ENCODE measurements at places on chromosomes 6 and 20.
A peak's percentile ranks its signal among the peaks of the same experiment; 100 is the strongest.

GRCh38 chr6:106967936-106968555, 6.5 kb downstream of the CD24 start:
- DNase-seq = no peak

- no peak for DNase-seq
Observed at GRCh38 chr6:43972179-43972912, 154.9 kb downstream of the MRPL14 start.

GRCh38 chr6:19798362-19798761, 38.8 kb upstream of the ID4 start:
- DNase-seq = no peak

- DNase-seq = no peak
Observed at GRCh38 chr6:73581293-73581692, 60.5 kb upstream of the EEF1A1 start.

GRCh38 chr6:53361549-53362031, 12.8 kb upstream of the ELOVL5 start:
- DNase-seq = peak; percentile 33

DNA sequence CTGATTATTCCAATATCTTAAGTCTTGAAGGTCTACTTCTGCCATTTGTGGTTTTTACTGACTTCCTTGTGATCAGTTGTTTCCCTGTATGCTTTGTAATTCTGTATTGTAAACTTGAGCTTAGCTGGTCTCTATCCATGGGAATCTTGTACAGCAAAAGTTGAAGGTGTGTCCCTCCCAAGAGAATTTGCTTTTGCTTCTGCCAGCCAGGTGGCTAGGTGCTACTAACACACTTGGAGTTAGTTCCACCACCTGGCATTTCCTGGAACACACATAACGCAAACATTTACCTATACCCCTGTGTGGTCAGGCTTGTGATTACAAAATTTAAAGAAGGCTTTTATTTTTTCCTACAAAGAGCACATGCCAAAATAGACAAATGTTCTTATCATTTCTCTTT, 141.2 kb downstream of the GRM4 start:
- DNase-seq = no peak
